ENCODE measurements at places on chromosomes 12 and 14.

- H3K27ac ChIP-seq: no peak overlapping the region
- DNase-seq: no peak
- H3K36me3 ChIP-seq: peaks cover 1% of the 10 kb centered on the region
- H3K27me3 ChIP-seq: peaks cover 5% of the 10 kb centered on the region
- peaks cover 7% of the 10 kb centered on the region for H3K4me1 ChIP-seq
Measured at GRCh38 chr14:75381642-75382041, 46.2 kb upstream of the JDP2 start.

- no peaks in the 10 kb centered on the region for H3K36me3 ChIP-seq
- H3K27me3 ChIP-seq: no peaks in the 10 kb centered on the region
- H3K27ac ChIP-seq: no peak within 1 kb of the TSS
- H3K4me1 ChIP-seq: peaks cover 41% of the 10 kb centered on the region
Measured at GRCh38 chr12:108633534-108634248, at the start of gene SELPLG. Gene SELPLG (minus strand): TSS chr12:108633894. CDS start chr12:108624307, 9,587 bp downstream.

GRCh38 chr12:128823216-128823915 lies 392 bp downstream of the SLC15A4 start:
- peaks cover 26% of the 10 kb centered on the region for H3K4me1 ChIP-seq
- H3K36me3 ChIP-seq: peaks cover 9% of the 10 kb centered on the region
- no peaks in the 10 kb centered on the region for H3K27me3 ChIP-seq
- peak overlapping the region; percentile 50 for H3K27ac ChIP-seq
- DNase-seq: no peak
- H3K4me3 ChIP-seq: peak overlapping the region; percentile 91

GRCh38 chr12:71872972-71873371 lies 33.4 kb downstream of the TBC1D15 start:
- H3K36me3 ChIP-seq: peaks cover 20% of the 10 kb centered on the region
- no peak for DNase-seq
- H3K4me1 ChIP-seq: peaks cover 4% of the 10 kb centered on the region
- H3K27me3 ChIP-seq: no peaks in the 10 kb centered on the region
- H3K4me3 ChIP-seq: no peak overlapping the region

DNA sequence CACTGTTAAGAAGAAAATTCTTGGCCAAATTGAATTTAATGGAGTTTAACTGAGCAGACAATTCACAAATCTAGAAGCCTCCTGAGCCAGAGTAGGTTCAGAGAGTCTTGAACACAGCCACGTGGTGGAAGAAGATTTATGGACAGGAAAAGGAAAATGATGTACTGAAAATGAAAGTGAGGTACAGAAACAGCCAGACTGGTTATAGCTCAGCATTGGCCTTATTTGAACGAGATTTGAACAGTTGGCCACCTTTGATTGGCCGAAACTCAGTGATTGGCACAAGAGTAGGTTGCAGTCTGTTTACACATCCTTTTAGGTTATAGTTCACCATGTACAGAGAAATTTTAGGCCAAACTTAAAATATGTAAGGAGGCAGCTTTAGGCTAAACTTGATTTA lies 9.9 kb downstream of the OAS2 start:
- no peaks in the 10 kb centered on the region for H3K4me1 ChIP-seq
- peaks cover 30% of the 10 kb centered on the region for H3K27me3 ChIP-seq
- H3K27ac ChIP-seq: no peak overlapping the region
- no peaks in the 10 kb centered on the region for H3K36me3 ChIP-seq
- no peak for DNase-seq

DNA sequence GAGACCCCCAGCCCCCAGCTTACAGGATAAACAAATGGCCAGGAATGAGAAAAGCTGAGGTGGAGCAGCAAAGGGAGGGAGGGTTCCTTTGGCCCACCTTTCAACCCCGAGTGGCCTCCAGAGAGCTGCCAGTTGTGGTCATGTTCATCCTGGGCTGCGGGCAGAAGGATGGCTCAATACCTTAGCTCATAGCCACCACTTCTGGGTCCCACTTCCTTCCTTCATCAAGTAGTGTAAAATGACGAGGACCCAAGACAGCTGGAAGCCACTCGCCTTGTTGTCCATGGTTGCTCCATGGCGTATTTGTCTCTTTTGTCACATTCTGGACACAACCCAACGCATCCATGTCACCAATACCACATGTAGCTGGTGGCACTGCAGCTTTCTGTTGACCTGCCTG lies 24.2 kb downstream of the CRACR2A start:
- H3K36me3 ChIP-seq: no peaks in the 10 kb centered on the region
- peaks cover 4% of the 10 kb centered on the region for H3K27me3 ChIP-seq
- no peak for DNase-seq
- H3K4me1 ChIP-seq: no peaks in the 10 kb centered on the region
- no peak overlapping the region for H3K4me3 ChIP-seq
- no peak overlapping the region for H3K27ac ChIP-seq

GRCh38 chr12:23775208-23775607 lies 174.3 kb downstream of the SOX5 start:
- no peak overlapping the region for H3K4me3 ChIP-seq
- no peak for DNase-seq
- no peak overlapping the region for H3K27ac ChIP-seq

- no peak overlapping the region for H3K27ac ChIP-seq
- no peaks in the 10 kb centered on the region for H3K27me3 ChIP-seq
- no peak overlapping the region for H3K4me3 ChIP-seq
- no peak for DNase-seq
Measured at GRCh38 chr14:64202716-64203115, 91.5 kb downstream of the ESR2 start.

- DNase-seq: no peak
- H3K4me1 ChIP-seq: peaks cover 79% of the 10 kb centered on the region
- no peaks in the 10 kb centered on the region for H3K36me3 ChIP-seq
- H3K4me3 ChIP-seq: no peak overlapping the region
- no peaks in the 10 kb centered on the region for H3K27me3 ChIP-seq
- no peak overlapping the region for H3K27ac ChIP-seq
Measured at GRCh38 chr14:68671909-68672308, 121.0 kb downstream of the ZFP36L1 start.

GRCh38 chr12:63124778-63125177 lies 26.2 kb downstream of the AVPR1A start:
- no peak overlapping the region for H3K27ac ChIP-seq
- H3K4me3 ChIP-seq: no peak overlapping the region
- DNase-seq: no peak
- H3K36me3 ChIP-seq: no peaks in the 10 kb centered on the region
- no peaks in the 10 kb centered on the region for H3K4me1 ChIP-seq
- peaks cover 45% of the 10 kb centered on the region for H3K27me3 ChIP-seq

- no peak for DNase-seq
- H3K4me1 ChIP-seq: peaks cover 16% of the 10 kb centered on the region
- no peaks in the 10 kb centered on the region for H3K27me3 ChIP-seq
- H3K4me3 ChIP-seq: peak overlapping the region; percentile 84
- peak overlapping the region; percentile 100 for H3K27ac ChIP-seq
Measured at GRCh38 chr12:56332512-56333196, 1.1 kb downstream of the PAN2 start.

- no peak overlapping the region for H3K4me3 ChIP-seq
- no peaks in the 10 kb centered on the region for H3K27me3 ChIP-seq
- peak overlapping the region; percentile 62 for H3K27ac ChIP-seq
Measured at GRCh38 chr14:81311141-81311540, 89.0 kb downstream of the STON2 start.

DNA sequence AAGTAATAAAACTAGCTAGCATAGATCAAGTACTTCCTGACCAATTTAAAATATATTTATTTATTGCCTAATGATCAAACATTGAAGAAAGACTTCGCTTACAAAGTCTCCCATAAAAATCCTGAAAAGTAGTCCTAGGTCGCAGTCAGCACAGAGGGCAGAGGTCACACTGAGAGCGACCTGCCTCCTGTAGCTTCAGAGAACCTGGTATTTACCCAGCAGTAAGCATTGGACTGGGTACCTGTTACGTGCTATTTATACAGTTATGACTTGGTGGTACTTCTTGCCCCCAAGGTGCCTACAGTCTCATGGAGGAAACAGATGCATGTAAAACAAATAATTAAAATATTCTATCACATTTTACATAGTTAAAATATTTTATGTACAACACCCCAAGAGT lies 274.1 kb upstream of the G2E3 start:
- no peak overlapping the region for H3K27ac ChIP-seq
- no peaks in the 10 kb centered on the region for H3K27me3 ChIP-seq
- H3K4me1 ChIP-seq: no peaks in the 10 kb centered on the region
- no peaks in the 10 kb centered on the region for H3K36me3 ChIP-seq

GRCh38 chr14:34369648-34370030 lies 92.4 kb downstream of the SPTSSA start:
- DNase-seq: no peak
- H3K36me3 ChIP-seq: no peaks in the 10 kb centered on the region
- H3K4me1 ChIP-seq: peaks cover 22% of the 10 kb centered on the region
- no peak overlapping the region for H3K4me3 ChIP-seq
- H3K27ac ChIP-seq: no peak overlapping the region

- H3K4me3 ChIP-seq: no peak overlapping the region
- no peaks in the 10 kb centered on the region for H3K4me1 ChIP-seq
- DNase-seq: no peak
Measured at GRCh38 chr14:92861856-92862745, 60.8 kb upstream of the CHGA start.

DNA sequence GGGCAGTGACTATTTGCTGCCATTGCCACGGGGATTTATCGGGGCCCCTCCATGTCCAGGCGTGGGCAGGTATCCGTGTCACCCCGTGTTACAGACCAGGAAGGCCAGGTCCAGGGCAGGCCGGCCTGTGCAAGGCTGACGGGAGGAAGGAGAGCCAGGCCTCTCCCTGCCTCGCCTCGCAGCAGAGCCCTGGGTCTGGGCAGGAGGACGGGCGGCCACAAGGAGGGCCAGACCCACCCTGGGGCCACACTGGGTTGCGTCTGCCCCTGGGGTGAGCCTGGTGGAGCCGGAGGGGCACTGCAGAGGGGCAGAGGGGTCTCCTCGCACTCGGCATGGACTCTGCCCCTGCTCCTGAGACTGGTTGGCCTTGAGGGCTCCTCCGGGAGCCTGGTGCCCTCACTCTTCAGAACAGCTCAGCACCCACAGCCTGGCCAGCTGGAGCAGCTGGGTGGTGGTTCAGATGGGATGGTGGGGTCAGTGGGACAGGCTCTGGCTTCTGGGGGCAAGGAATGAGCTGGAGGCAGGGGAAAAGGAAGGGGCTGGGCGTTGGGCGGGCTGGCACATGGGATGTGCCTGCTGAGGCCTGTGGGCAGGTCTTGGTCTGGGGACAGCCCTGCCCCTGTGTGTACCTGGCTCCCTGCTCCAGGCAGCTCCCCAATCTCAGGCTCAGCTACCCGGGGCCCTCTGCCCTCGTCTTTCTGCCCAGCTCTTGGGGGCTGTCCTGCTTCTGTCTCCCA lies 53.9 kb downstream of the KIF26A start:
- peaks cover 5% of the 10 kb centered on the region for H3K4me1 ChIP-seq
- H3K4me3 ChIP-seq: no peak overlapping the region
- no peaks in the 10 kb centered on the region for H3K36me3 ChIP-seq
- H3K27ac ChIP-seq: no peak overlapping the region
- DNase-seq: no peak

- H3K4me3 ChIP-seq: no peak overlapping the region
- DNase-seq: no peak
- H3K27ac ChIP-seq: no peak overlapping the region
- peaks cover 47% of the 10 kb centered on the region for H3K27me3 ChIP-seq
Measured at GRCh38 chr14:51981218-51981854, 8.0 kb upstream of the RTRAF start.

GRCh38 chr12:53674977-53675700 lies 744 bp downstream of the ATP5MC2 start:
- peaks cover 19% of the 10 kb centered on the region for H3K36me3 ChIP-seq
- no peaks in the 10 kb centered on the region for H3K27me3 ChIP-seq
- no peak for DNase-seq
- peak overlapping the region; percentile 95 for H3K4me3 ChIP-seq
- H3K4me1 ChIP-seq: peaks cover 40% of the 10 kb centered on the region

GRCh38 chr14:59085207-59085739 lies 103.2 kb upstream of the DAAM1 start:
- H3K36me3 ChIP-seq: no peaks in the 10 kb centered on the region
- H3K27ac ChIP-seq: no peak overlapping the region
- no peak for DNase-seq

- H3K27me3 ChIP-seq: no peaks in the 10 kb centered on the region
- no peaks in the 10 kb centered on the region for H3K4me1 ChIP-seq
- DNase-seq: no peak
- no peak overlapping the region for H3K4me3 ChIP-seq
- no peak overlapping the region for H3K27ac ChIP-seq
- peaks cover 5% of the 10 kb centered on the region for H3K36me3 ChIP-seq
Measured at GRCh38 chr14:24992624-24993360, 57.2 kb downstream of the STXBP6 start.

GRCh38 chr14:29993143-29993542 lies 65.5 kb upstream of the PRKD1 start:
- H3K36me3 ChIP-seq: no peaks in the 10 kb centered on the region
- no peaks in the 10 kb centered on the region for H3K4me1 ChIP-seq
- no peaks in the 10 kb centered on the region for H3K27me3 ChIP-seq
- no peak overlapping the region for H3K27ac ChIP-seq

- no peak for DNase-seq
- peaks cover 9% of the 10 kb centered on the region for H3K36me3 ChIP-seq
- H3K27me3 ChIP-seq: no peaks in the 10 kb centered on the region
- no peak overlapping the region for H3K4me3 ChIP-seq
- H3K27ac ChIP-seq: no peak overlapping the region
Measured at GRCh38 chr14:70982200-70982599, 74.9 kb downstream of the PCNX1 start.

GRCh38 chr12:31362115-31362758 lies 36.3 kb upstream of the SINHCAF start:
- no peaks in the 10 kb centered on the region for H3K27me3 ChIP-seq
- peaks cover 30% of the 10 kb centered on the region for H3K4me1 ChIP-seq
- peak overlapping the region; percentile 37 for H3K4me3 ChIP-seq
- no peak for DNase-seq
- peak overlapping the region; percentile 93 for H3K27ac ChIP-seq
- H3K36me3 ChIP-seq: no peaks in the 10 kb centered on the region

DNA sequence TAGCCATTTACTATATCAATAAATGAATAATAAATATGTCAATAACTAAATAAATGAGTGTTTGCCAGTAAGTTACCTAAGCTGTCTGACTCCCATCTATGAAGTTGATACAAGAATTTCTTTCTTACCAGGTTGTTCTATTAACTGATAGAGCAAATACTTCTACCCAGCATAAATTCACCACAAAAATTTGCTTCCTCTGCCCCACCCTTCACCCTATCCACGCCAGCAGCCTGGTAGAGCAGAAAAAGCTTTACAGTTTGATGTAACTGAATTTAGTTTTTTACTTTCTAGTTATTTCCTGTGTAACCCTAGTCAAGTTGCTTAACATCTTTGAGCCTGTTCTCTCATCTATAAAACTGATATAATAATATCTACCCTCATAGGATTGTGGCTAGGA lies 94.9 kb upstream of the SLC16A7 start:
- H3K36me3 ChIP-seq: no peaks in the 10 kb centered on the region
- no peak overlapping the region for H3K4me3 ChIP-seq
- no peak overlapping the region for H3K27ac ChIP-seq
- no peaks in the 10 kb centered on the region for H3K4me1 ChIP-seq
- H3K27me3 ChIP-seq: no peaks in the 10 kb centered on the region

- H3K27me3 ChIP-seq: no peaks in the 10 kb centered on the region
- peaks cover 2% of the 10 kb centered on the region for H3K4me1 ChIP-seq
Measured at GRCh38 chr14:50362764-50363713, 33.6 kb downstream of the CDKL1 start.

DNA sequence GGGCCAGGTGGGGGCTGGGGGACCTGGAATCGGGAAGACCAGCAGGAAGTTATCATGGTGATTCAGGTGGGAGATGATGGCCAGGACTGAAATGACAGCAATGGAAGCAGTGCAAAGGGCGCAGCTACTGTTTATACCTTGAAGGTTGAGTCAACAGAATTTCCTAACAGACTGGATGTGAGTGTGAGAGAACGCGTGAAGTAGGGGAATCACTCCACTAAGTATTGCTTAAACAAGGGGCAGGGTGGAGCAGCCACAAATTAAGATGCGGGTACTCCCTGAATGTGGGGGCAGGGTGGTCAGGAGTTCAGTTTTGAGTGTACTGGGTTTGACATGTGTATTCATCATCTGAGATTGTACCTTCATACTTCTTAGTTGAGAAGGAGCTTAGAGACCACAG lies 45.1 kb downstream of the MYF5 start:
- peaks cover 9% of the 10 kb centered on the region for H3K27me3 ChIP-seq
- no peaks in the 10 kb centered on the region for H3K36me3 ChIP-seq
- no peak overlapping the region for H3K4me3 ChIP-seq

Data from mesothelial cell of epicardium (in vitro differentiated cells).